ENCODE measurements at places on chromosomes 16 and 17. TPM values are rescaled to one million over a fixed set of nuclear protein-coding genes. Genes with fewer than 3 reads are reported as not detected.

DNA sequence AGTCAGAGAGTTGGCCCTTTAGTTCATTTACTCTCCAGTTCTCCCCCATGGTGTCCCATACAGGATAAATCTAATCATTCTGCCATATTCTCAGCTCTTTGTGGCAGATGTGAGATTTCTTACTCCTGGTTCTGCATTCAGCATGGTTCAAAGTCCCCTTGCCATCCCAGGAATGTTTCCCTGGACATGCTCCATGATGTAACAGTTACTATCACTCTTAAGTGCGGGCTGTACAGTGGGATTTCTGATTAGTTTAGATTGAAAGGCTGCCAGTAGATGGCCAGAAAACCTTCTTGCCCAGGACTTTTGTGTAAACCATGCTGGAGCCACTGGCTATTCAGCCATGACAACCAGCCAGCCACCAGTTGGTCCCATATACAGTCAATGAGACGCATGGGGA lies 10.4 kb downstream of the KRT37 start:
- H3K4me3 ChIP-seq = no peak overlapping the region
- H3K27ac ChIP-seq = no peak overlapping the region
- peaks cover 16% of the 10 kb centered on the region for H3K4me1 ChIP-seq
- no peaks in the 10 kb centered on the region for H3K36me3 ChIP-seq
- no peak for DNase-seq

DNA sequence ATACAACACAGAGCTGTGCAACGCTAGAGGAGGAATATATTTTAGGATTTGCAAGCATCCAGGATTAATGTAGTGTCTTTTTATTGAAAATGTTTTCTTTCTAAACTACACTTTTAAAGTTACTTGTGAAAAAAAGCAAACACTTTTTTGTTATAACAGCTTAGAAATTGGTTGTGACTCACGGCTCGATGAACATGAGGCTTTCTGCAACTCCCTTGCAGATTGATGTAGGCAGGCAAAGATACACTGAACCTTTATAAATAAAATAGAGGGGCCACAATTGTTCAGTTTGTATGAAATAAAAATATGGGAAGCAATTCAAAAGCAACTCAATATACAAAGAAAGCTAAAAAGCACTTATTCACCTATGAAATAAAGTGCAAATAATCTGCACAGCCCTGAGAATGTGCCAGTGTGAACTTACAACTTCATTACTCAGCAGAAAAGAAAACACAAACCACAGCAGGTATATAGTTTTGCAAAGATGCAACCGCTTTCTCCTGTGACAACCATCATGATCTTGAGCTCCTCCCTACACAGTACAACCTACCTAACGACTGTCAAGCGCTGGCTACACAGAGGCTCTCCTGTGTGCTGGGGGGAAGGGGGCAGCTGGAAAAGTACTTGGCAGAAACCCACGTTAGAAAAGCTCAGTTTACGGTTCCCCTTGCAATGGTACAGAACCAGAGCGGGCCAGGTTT lies 948 bp downstream of the LUC7L start:
- no peak for DNase-seq
- peak overlapping the region; percentile 98 for H3K27ac ChIP-seq
- no peaks in the 10 kb centered on the region for H3K27me3 ChIP-seq
- H3K36me3 ChIP-seq = peaks cover 21% of the 10 kb centered on the region
- peaks cover 12% of the 10 kb centered on the region for H3K4me1 ChIP-seq

DNA sequence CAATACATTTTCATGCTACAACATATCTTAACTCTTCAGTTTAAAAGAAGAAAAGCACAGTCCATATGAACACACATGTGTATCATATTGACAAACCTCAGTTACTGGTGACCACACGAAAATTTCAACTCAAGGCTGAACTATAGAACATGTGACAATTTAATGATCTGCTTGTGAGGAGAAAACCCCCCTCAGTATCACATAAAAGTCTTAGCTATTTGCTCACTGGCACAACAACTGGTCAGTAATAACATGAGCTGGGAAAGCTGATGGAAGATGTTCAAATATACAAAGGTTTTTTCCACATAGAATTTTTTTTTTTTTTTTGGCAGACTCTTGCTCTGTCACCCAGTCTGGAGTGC lies 19.5 kb downstream of the ZNF652 start:
- no peaks in the 10 kb centered on the region for H3K4me1 ChIP-seq
- H3K27me3 ChIP-seq = no peaks in the 10 kb centered on the region
- H3K36me3 ChIP-seq = no peaks in the 10 kb centered on the region
- peak overlapping the region; percentile 11 for H3K27ac ChIP-seq

DNA sequence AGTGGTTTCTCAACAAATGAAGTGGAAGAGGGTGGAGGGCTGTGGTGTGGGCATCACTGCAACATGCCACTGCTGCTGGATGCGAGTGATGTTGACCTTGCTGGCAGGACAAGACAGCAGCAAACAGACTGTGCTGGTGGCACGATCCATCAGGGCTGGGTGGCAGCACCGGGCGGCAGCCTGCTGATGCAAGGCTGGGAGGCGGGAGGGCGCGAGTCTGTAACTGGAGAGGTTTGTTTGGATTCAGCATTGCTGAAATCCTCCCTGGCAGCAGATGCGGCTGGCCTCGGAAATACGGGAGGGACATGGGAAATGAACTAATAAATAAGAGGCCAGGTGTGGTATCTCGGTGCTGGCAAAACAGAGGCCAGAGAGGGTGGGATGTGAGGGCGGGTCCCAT lies 224.2 kb downstream of the ENGASE start:
- H3K27ac ChIP-seq = no peak overlapping the region
- DNase-seq = peak; percentile 53
- H3K27me3 ChIP-seq = peaks cover 4% of the 10 kb centered on the region

- no peaks in the 10 kb centered on the region for H3K4me1 ChIP-seq
- no peak overlapping the region for H3K27ac ChIP-seq
- H3K36me3 ChIP-seq = no peaks in the 10 kb centered on the region
These were observed 7.6 kb upstream of the CYTH1 start for GRCh38 chr17:78789663-78790181.

GRCh38 chr17:61196302-61196704 lies 203.3 kb upstream of the TBX2 start:
- H3K36me3 ChIP-seq = no peaks in the 10 kb centered on the region
- DNase-seq = no peak
- peaks cover 7% of the 10 kb centered on the region for H3K4me1 ChIP-seq
- H3K4me3 ChIP-seq = no peak overlapping the region
- no peak overlapping the region for H3K27ac ChIP-seq

DNA sequence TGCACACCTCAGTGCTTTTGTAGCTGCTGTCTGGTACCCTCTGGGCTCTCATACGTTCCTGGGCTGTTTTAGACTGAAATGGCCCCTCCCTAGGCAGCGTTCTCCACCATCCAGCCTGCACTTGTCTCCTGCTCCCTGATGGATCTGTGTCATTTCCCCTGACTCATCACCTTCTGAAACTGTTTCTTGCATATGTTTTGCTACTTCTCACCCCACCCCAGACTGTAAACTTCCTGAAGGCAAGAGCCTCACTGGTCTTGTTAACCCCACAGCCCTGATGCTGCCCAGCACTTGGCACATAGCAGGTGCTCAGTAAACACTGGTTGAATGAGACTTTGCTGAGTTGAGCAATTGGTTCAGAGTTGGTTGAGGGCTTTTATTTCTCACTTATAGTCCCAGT lies 78.7 kb downstream of the CRISPLD2 start:
- H3K4me3 ChIP-seq = no peak overlapping the region
- no peaks in the 10 kb centered on the region for H3K36me3 ChIP-seq
- H3K27ac ChIP-seq = no peak overlapping the region
- H3K4me1 ChIP-seq = no peaks in the 10 kb centered on the region

DNA sequence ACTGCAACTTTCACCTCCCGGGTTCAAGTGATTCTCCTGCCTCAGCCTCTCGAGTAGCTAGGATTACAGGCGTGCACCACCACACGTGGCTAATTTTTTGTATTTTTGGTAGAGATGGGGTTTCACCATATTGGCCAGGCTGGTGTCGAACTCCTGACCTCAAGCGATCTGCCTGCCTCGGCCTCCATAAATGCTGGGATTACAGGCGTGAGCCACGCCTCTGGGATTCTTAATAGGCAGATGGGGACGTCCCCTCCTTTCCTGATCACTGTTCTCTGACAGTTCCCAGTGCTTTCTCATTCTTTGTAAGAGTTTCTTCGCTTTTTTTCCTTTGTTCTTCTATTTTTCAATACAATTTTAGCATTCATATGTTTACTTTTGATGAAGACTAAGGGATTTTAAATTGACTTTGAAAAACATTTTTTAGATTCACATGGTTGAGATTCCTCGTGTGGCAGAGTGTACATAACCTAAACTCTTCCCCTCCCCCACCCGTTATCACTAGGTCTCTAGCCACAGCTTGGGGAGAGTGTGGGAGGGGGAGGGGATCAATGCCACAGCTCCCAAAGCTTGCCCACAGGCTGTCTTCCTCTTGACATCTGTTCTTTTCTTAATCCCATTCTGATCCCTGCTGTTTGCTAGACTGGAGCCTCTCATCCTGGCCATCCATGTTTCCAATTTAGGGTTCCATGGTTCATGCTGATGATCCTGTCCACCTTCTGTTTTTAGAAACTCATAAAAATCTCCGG lies 11.0 kb downstream of the ADORA2B start:
- no peaks in the 10 kb centered on the region for H3K27me3 ChIP-seq
- no peak overlapping the region for H3K4me3 ChIP-seq
- no peak overlapping the region for H3K27ac ChIP-seq
- no peaks in the 10 kb centered on the region for H3K36me3 ChIP-seq

GRCh38 chr16:4005281-4005680 lies 111.0 kb downstream of the ADCY9 start:
- no peak overlapping the region for H3K4me3 ChIP-seq
- DNase-seq = no peak

DNA sequence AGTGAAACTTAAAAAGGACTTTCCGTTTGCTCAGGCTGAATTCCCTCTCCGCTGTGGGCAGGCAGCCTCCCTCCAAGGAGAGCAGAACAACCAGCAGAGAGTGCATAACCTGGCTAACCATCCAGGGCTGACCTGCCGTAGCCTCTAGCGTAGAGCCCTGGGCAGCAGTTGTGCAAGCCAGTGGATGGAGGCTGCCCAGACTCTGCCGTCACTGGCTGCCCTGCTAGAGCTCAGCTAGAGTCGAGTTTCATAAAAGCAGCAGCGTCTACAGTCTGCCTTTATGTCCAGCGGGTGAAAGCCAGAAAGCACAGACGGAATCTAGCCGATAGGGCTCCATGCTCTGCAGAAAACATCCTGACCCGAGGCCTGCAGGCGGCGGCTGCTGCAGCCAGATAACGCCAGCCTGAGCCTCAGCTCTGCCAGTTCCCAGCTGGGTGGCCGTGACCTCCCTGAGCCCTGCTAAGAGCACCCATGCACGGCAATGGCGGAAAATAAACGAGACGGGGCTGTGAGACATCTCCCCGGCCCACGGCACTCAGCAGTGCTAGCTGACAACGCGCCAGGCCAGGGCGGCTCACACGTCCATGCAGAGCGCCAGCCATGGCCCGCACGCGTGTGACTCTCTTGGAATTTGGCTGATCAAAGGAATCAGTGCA lies 231.3 kb downstream of the ENGASE start:
- DNase-seq = peak; percentile 69
- H3K4me3 ChIP-seq = no peak overlapping the region
- H3K27me3 ChIP-seq = no peaks in the 10 kb centered on the region
- H3K27ac ChIP-seq = no peak overlapping the region

DNA sequence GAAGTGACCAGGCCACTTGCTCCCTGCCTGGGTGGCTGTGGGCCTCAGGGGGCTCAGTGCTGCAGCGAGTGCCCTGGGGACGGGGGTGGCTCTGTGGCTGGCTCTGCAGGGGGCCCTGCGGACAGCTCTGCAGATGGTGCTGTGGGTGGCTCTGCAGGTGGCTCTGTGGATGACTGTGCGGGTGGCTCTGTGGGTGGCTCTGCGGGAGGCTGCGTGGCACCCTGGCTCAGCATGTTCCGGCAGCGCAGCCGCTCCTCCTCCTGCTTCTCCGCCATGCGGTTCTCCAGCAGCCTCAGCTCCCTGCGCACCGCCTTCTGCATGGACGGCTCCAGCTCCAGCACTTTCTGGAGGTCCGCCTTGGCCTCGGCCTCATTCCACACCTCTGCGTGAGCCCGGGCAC lies 9.5 kb downstream of the AIPL1 start:
- no peak for DNase-seq
- no peaks in the 10 kb centered on the region for H3K27me3 ChIP-seq
- H3K4me3 ChIP-seq = no peak overlapping the region
- no peaks in the 10 kb centered on the region for H3K4me1 ChIP-seq

DNA sequence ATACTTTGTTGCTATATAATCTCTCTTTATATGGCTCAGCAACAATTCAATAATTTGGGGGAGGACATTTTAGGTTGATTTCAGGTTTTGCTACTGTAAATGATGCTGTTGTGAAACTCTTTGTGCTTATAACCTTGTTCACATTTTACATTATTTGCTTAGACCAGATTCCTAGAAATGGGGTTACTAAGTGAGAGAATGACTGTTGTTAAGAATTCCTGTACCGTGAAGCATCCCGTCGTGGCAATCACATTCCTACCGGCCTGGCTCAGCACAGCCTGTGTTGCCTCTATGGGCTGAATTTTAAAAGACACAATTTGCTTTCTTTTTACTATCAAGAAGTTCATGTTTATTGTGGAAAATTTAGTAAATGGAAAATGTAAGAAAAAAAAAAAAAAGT lies 31.4 kb downstream of the B9D1 start:
- H3K27me3 ChIP-seq = no peaks in the 10 kb centered on the region
- H3K27ac ChIP-seq = no peak overlapping the region
- H3K4me1 ChIP-seq = no peaks in the 10 kb centered on the region
- DNase-seq = no peak
- H3K36me3 ChIP-seq = peaks cover 4% of the 10 kb centered on the region

DNA sequence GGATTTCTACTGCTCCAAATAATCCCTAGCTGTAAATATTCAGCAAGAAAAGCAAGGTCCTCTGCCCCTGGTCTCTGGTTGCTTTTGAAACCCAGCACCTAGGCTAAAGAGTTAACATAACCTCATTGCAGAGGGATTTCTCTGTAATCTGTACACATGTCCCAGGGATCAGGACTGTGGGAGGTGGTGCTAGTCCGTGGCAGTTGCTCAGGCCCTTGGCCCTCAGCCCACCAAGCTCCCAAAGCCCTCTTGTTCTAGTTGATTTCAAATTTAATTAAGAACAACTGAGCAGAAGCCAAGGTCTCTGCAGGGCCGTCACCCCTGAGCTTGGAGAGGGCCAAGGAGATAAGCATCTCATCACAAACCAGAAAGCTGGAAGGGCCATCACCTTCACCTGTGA lies 181.1 kb downstream of the SOX9 start:
- no peaks in the 10 kb centered on the region for H3K36me3 ChIP-seq
- no peaks in the 10 kb centered on the region for H3K27me3 ChIP-seq
- no peak for DNase-seq
- no peak overlapping the region for H3K27ac ChIP-seq
- H3K4me3 ChIP-seq = no peak overlapping the region
- H3K4me1 ChIP-seq = no peaks in the 10 kb centered on the region

- H3K4me3 ChIP-seq = no peak overlapping the region
- H3K27me3 ChIP-seq = no peaks in the 10 kb centered on the region
- peaks cover 44% of the 10 kb centered on the region for H3K4me1 ChIP-seq
- H3K27ac ChIP-seq = no peak overlapping the region
- no peaks in the 10 kb centered on the region for H3K36me3 ChIP-seq
These were observed 83.0 kb downstream of the ANKRD11 start for GRCh38 chr16:89407282-89407924.

GRCh38 chr17:62581764-62582163 lies 45.7 kb upstream of the MRC2 start:
- no peak overlapping the region for H3K4me3 ChIP-seq
- H3K4me1 ChIP-seq = no peaks in the 10 kb centered on the region
- no peaks in the 10 kb centered on the region for H3K27me3 ChIP-seq
- H3K36me3 ChIP-seq = peaks cover 16% of the 10 kb centered on the region
- DNase-seq = no peak
- H3K27ac ChIP-seq = no peak overlapping the region

Gene CTRB1
- total RNA-seq = not detected

Gene CBLN1
- total RNA-seq = 0.25 TPM

Gene CAPNS2
- total RNA-seq = 0.85 TPM

Gene FBXL20
- total RNA-seq = 16.1 TPM

Measured in kidney (tissue), 22 donors.